ENCODE measurements at places on chromosomes 11 and 22.

GRCh38 chr11:70155386-70155785, 47.7 kb upstream of the FADD start:
- DNase-seq: no peak

- no peak for DNase-seq
These were observed 2.6 kb downstream of the LAMTOR1 start for GRCh38 chr11:72100462-72100861.

GRCh38 chr11:44309478-44310205, at the start of gene ALX4:
Gene ALX4 (minus strand): TSS chr11:44310139. CDS start chr11:44310062, 77 bp downstream.
- DNase-seq: peak; percentile 48

- no peak for DNase-seq
These were observed 3.6 kb upstream of the INPP5J start for GRCh38 chr22:31119026-31119717.

DNA sequence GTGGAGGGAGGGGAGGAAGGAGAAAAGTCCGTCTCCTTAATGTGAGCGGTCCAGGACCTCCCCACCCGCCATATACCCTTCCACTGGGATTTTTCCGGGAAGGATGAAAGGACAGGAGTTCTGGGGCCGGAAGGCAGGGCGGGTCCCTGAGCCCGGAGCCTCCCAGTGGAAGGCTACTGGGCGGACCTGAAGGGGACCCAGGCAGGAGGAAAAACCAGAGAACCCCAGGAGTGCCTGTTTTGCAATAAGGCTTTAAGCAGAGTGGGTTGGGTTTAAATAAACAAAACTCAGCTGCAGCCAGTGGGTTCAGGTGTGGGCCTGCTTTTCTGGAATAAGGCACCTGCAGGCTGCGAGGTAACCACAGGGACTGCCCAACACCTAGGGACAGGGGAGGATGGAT, 1.7 kb upstream of the CELSR1 start:
- no peak for DNase-seq

DNA sequence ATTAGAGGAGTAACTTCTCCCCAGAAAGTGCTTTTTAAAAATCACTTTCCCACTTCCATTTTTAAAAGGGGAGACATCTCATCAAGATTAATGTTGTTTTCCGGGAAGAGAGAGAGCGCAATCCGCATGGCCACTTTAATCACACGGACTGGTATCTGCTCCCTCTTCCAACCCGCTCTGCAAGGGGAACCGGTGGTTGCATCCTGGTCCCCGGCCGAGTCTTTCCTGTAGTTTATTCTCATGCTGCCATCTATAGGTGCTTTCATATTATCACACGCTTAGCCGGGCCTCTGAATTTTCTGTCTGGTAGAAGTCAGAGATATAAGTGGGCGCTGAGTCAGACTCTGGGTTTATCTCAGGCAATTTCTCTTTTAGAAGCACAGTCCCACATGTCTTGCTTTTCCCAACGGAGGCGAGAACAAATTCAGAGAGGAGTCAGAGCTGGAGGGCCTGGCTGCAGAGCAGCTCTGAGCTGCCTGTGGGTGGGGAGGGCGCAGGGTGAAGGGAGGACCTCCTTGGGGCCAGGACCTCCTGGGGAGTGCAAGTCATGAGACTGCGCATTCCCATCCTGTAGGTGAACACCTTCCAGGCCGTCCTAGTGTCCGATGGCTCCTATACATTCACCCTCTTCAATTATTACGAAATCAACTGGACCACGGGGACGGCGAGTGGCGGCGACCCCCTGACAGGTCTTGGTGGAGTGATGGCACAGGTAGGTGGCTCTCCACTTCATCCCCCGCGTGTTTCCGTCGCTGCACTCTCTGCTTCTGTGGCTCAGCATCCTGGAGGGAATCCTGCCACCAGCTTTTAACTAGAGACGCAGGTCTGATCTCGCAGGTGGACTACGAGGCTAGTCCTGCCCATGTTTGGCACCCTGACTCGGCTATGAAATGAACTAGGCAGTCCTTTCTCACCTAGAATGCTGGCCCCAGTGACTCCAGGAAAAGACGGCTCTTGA, 11.7 kb downstream of the TECTA start:
- peak; percentile 86 for DNase-seq

GRCh38 chr11:57513911-57514537, 1.5 kb downstream of the SLC43A1 start:
- DNase-seq: peak; percentile 39

DNA sequence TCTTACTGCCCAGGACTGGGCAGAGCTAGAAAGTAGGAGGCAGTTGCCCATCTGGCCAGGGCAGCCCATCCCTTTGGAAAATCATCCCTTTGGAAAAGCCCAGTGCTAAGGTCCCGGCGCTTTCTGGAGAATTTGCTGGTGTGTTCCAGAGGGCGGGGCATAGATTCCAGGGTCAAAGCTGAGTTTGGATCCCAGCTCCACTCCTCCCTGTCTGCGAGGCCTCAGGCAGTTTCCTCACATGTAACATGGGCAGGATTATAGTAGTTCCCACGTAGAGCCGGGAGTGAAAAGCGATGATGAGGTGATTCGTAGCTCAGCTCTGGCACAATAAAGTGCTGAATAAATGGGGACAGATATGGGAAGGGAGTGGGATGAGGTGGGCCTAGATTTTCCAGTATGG, 31.4 kb upstream of the LRRC10B start:
- no peak for DNase-seq

- no peak for DNase-seq
These were observed 754.4 kb upstream of the ARHGAP42 start for GRCh38 chr11:99932684-99933083.

DNA sequence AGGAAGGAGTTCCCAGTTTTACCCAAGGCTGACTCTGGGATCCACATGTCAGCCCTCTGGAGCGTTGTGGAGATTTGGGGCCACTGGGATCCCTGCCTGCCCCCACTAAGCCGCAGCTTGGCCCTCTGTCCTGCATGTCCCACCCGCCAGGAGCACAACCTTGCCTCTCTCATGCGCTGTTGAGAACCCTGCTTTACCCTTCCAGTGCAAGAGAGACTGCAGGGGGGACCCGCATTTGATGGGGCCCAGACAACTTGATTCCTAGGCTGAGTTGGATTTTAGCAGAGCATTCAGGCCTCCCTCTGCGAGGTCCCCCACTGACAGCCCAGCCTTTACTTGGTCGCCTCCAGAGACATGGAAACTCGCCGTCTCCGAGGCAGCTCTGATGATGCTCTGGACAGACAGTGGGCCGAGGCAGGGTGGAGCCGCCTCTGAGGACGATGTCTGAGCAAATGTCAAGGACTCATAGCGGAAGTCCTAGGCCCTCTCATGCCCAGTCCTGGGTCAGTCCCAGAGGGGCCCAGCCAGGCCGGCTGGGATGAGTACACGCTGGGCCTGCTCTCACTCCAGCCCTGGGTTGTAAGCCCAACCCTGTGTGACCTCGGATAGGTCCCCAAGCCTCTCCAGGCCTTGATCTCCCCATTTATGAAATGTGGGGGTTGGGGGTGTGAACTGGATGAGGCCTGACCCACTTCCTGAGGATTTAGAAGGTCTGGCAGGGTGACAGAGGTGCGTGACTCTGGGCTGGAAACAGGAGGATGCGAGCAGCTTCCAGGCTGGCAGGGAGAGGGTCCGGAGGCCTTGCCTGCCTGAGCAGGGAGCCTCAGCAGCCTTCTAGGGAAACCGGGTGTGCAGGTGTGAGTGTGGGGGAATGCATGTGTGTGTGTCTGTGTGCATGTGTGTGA, 630 bp downstream of the CD5 start:
- DNase-seq: no peak

GRCh38 chr22:47622541-47622940, 860.1 kb downstream of the TBC1D22A start:
- no peak for DNase-seq

- no peak for DNase-seq
These were observed 381.9 kb downstream of the LARGE1 start for GRCh38 chr22:33538277-33538885.

DNA sequence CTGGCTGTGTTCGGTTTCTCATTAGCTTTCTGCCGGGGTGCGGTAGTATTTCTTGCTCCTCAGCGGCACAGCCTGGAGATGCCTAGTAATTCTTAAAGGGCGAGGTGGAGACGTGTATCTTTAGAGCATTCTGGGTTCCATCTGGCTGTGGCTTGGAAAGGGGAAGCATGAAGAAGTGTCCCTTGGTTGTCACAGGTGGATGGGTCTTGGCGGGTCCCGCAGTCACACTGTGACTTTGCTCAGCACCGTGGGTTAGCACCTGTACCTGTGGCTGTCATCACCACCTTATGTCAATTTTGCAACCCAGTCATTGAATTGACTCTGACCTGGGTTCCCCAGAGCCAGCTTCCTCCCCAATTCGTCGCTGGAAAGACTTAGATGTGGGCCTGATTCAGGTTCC, 57.6 kb downstream of the MIAT start:
- DNase-seq: no peak

DNA sequence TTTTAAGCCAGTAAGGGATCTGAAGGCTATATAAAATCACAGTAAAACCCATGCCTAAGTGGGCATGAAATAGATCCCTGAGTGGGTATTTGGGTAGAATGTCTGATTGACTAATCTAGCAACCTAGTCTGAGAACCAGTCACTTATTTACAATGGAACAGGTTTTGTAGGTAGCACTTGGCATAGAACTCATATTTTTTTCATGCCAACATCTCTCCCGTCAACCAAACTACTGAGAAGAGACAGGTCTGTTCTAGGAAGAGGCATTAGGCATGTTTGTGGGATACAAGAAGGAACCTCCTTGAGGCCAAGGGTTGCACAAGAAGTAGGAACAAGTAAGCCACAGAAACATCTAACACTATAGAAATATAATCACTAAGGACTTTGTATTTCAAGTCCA, 840.4 kb upstream of the TENM4 start:
- no peak for DNase-seq

DNA sequence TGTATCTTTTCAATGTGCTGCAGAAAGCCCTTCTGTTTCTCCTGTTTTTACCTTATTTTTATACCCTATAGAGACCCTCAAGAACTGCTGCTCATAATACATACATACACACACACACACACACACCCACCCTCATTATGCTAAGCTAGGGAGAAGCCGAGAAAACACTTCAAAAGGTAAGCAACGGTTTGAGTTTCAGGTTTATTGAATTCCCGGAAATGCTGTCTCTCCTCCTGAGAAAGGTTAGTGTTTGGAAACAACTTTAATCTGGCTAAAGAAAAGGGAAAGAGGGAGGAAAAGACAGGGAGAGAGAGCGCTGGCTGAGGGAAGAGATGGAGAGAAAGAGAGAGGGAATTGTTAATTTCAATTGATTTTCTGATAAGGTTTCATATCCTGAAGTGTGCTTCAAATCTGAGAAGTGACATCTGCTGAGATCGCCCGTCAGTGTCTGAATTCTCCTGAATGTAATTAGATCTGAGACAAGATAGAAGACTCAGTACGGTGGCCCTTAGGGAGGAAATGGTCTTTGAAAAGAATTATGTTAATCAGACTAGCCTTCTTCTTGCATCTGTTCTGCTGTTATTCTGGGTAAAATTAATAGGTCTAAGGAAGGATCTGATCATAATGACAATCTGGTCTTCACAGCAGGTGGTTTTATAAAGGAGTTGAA, 169.1 kb downstream of the NXPE2 start:
- DNase-seq: no peak

GRCh38 chr11:10599388-10600175, 31.1 kb upstream of the LYVE1 start:
- DNase-seq: no peak

- peak; percentile 53 for DNase-seq
These were observed 931 bp downstream of the CADM1 start for GRCh38 chr11:115503083-115503885.

- DNase-seq: peak; percentile 20
These were observed 28.5 kb downstream of the CELF1 start for GRCh38 chr11:47524291-47524874.

DNA sequence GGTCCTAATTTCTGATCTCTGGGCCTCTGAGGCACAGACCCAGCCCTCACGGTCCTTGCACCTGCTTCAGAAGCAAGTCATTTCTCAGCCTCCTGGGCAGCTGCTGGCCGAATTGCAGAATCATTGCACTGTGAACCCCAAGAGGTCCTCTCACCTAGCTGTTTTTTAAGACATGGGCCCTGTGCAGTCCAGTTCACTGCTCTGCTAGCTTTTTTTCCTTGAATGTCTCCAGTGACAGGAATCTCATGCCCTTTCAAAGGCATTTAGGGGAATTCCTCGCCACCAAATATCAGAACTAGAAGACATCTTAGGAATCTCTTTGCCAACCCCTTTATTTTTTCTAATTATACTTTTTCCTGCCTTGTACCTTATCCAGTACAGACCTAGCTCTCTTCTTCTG, 35.6 kb upstream of the TP53I11 start:
- no peak for DNase-seq

GRCh38 chr11:2928605-2929530, at the start of gene PHLDA2:
Gene PHLDA2 (minus strand): TSS chr11:2929420. CDS start chr11:2929364, 56 bp downstream.
- peak; percentile 83 for DNase-seq

DNA sequence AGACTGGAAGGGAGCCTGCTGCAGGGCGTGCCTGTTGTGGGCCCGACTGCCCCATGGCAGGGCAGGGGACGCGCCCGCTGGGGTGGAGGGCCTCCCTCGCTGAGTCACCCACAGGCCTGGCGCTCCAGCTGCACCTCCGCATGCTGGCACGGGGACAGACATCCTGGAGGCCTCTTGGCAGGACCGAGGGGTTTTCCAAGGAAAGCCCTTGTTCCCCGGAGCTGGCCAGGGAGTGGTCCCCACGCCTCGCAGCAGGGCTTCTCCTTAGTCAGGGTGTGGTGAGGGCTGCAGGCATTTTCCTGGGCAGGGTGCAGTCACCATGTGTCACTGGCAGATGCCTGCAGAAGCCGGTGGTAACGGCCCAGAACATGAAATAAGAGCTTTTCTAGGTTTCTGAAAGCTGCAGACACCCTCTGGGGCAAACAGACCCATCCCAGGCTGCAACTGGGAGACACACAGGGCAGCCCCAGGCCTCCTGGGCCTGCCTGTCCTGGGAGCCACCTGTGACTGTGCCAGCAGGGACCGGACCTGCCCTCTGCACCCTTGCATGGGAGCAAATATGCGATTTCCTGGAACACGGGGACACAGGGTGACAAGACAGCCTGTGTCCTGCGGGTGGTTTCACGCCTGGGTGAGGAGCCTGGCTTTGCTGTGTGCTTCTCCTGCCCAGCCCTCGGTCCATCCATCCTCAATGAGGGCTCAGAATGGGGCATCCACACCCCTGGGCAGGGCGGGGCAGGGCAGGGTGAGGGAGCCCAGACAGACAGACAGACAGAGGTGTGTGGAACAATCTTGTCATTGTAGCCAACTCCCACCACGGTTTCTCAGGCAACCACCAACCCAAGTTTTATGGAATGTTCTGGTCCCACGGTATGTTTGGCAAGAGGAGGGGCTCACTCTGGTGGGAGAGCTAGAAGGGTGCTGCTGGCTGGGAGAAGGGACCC, 43.2 kb upstream of the FADD start:
- DNase-seq: peak; percentile 55

DNA sequence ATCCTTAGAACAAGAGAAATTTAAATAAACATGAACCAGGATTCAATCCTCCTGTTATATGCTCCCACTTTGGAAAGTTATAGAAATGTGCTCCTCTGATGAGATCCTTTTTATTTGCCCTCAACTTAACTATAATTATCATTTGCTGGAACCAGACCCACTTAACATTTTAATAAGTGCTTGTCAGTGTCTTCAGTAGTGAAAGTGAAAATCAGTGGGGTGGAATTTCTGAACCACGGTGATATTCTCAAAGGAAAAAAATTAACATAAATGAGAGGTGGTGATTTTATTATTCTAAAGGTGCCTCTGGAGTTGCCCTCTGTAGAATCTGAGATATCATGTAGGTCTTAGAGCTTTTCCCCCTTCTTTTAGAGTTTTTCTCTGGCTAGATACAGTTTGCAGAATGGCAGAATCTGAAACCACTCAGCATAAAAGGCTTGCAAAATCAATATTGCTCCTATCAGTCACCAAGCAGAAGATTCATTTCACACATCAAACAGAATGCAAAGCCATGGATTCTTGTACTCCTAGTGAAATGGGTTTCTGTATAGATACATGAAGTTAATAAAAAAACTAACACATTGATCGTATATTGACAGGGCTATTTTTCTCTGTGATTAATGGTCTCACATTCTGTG, 213.2 kb downstream of the LUZP2 start:
- no peak for DNase-seq
